SIG-M5 (cell line): ENCODE measurements at places on chromosomes 6 and 20.

GRCh38 chr6:166905505-166906134, 50.7 kb downstream of the RNASET2 start:
- DNase-seq, result no peak

- no peak for DNase-seq
Observed at GRCh38 chr6:1438471-1438881, 49.1 kb downstream of the FOXF2 start.

DNA sequence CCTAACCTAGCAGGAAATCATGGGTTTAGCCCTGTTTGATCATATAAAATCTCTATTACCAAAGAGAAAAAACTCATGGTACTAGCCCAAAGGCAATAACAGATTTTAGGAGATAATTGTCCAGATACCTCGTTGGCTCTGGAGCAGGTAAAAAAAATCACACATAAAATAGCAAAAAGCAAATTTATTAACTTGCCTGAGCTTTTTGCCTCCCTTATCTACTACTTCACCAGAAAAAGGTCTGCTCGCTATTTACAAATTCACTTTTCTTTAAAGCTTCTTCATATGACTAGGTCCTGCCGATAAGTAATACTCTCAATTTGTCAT, 82.4 kb downstream of the GJA10 start:
- no peak for DNase-seq

GRCh38 chr6:62976566-62976965, 234.7 kb upstream of the FKBP1C start:
- no peak for DNase-seq

GRCh38 chr6:50404643-50405042, 308.7 kb upstream of the TFAP2D start:
- no peak for DNase-seq

GRCh38 chr6:167651318-167652041, 175.2 kb upstream of the AFDN start:
- DNase-seq, result no peak

GRCh38 chr20:54524849-54525248, 49.5 kb downstream of the DOK5 start:
- no peak for DNase-seq

DNA sequence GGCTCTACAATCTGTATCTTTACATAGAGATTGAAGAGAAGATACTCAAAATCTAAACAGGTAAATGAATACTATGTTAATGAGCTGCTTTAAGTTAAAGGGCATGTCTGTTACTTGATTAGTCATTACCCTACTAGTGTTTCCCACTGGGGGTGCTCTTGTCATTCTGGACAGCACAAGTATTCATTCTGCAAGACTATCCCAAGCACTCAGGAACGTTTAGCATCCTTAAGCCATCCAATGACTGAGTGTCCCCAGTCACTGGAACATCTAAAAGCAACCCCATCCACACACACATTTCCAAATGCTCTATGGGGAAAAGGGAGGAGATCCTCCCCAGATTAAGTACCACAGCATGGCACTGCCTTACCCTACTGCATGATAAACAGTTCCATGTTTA, 25.7 kb downstream of the EZR start:
- DNase-seq, result no peak

- no peak for DNase-seq
Observed at GRCh38 chr6:84671183-84671582, 93.2 kb downstream of the TBX18 start.

DNA sequence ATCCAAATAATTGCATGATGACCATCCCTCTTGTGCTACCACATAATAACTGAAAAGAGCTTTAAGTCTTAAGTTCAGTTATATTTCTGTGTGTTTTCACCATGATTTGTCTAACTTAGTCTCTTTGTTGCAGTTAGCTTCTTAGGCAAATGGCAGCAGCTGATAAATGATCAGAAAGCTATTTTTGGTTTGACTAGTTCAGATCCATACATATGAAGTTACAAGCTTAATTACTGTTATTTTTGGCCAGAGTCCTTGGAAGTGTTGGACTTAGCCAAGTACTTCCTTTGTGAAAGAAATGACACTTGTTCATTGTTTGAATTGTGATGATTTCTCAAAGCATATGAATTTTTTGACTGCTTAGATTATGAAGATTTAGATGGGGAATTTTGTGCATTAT, 54.2 kb downstream of the HIVEP1 start:
- no peak for DNase-seq

DNA sequence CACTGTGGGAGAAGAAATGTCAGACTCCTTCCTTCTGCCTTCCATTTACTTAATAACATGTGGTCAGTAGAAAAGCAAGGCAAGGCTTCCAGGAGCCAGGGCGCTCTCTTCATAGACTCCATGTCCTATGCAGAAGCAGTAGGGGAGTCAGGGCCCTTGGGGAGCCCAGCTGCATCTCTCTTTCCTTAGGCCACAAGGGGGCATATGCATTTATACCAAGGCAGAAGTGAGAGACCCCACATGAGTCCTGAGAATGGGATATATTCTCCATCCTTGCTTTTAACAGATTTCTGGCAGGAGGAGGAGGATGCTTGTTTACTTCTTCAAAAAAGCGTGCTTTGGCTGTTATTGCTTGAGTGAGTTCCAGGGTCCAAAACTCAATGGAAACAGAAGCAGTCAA, 198.5 kb downstream of the HIVEP2 start:
- DNase-seq, result no peak

DNA sequence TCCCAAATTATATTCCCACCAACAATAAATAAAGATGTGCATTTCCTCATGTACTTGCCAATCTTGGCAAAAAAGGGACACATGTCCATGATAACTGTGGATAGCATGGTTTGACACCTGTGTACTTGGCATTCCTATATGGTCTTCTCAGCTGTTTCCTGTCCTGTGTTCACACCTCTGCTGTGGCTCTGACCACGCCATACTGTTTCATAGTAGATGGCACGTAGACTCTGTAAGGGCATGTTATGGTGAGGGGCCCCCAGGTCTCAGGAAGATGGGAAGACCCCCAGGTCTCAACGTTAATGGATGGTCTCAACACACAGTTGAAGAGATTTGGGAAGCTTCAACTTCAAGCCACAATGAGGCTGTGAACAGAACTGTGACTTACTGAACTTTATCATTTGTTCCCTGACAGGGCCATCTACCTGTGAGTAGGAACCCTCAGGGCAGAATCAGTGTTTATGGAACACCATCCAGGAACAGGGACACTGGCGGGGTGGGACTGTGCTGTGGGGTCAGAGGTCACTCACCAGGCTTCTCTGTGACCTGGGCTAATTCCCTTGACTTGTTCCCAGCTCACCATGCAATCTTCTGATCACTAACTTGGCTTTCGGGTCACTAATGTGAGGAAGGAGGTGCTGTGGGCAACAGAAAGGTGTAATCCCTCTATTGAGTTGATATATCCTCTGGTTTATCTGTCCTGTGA, 11.8 kb downstream of the ZBTB24 start:
- no peak for DNase-seq

GRCh38 chr6:165263-165662, 127.0 kb upstream of the DUSP22 start:
- no peak for DNase-seq

DNA sequence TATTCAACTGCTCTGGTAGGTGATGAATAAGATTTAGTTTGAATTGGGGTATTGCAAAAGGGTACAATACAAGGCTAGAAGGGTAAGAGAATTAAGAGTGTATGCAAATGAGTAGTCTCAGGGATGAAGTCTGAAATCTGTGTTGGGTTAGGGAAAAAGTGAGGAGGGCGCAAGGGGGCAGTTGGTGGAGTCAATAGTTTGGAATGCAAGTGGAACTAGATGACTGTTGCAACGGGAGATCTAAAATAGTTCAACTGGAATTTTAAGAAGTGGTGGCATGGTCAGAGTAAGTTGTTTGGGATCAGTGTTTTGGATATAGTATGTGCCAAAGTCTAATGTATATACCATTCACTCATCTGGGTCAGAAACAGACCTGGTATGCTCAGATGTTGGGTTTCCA, 329.6 kb downstream of the GJA1 start:
- no peak for DNase-seq

- no peak for DNase-seq
Observed at GRCh38 chr6:106253731-106254130, 71.8 kb downstream of the ATG5 start.

- no peak for DNase-seq
Observed at GRCh38 chr20:7692478-7692877, 247.8 kb downstream of the HAO1 start.

GRCh38 chr6:80165819-80166218, 59.3 kb downstream of the BCKDHB start:
- DNase-seq, result no peak

DNA sequence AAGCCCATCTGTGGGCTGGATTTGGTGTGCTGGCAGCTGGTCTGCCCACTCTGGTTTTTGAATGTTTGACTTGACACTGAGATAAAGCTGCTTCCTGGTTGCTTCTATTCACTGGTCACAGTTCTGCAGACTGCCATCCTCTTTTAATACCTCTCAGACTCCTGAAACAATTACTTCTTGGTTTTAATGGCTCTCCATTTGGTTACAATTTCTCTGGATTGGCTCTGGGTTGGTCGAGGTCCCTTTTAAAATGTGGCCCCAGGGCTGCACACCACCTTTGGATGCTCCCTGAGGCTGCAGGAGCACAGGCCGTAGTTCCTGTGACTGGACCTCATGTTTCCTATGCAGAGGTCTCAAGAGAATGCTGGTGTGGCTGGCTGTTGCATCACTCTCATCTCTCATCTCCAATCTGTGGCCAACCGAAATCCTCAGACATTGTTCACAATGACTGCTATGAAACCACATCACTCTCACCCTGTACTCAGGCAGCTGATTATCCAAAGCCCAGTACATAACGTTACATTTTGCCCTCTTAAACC, 98.5 kb downstream of the INSM1 start:
- no peak for DNase-seq

GRCh38 chr6:142518126-142518525, 216.3 kb downstream of the ADGRG6 start:
- DNase-seq, result no peak
